GM12878 (cell line): ENCODE measurements at places on chromosomes 5 and 9.

GRCh38 chr5:74371621-74372020, 268.9 kb downstream of the ENC1 start:
- DNase-seq, result no peak

DNA sequence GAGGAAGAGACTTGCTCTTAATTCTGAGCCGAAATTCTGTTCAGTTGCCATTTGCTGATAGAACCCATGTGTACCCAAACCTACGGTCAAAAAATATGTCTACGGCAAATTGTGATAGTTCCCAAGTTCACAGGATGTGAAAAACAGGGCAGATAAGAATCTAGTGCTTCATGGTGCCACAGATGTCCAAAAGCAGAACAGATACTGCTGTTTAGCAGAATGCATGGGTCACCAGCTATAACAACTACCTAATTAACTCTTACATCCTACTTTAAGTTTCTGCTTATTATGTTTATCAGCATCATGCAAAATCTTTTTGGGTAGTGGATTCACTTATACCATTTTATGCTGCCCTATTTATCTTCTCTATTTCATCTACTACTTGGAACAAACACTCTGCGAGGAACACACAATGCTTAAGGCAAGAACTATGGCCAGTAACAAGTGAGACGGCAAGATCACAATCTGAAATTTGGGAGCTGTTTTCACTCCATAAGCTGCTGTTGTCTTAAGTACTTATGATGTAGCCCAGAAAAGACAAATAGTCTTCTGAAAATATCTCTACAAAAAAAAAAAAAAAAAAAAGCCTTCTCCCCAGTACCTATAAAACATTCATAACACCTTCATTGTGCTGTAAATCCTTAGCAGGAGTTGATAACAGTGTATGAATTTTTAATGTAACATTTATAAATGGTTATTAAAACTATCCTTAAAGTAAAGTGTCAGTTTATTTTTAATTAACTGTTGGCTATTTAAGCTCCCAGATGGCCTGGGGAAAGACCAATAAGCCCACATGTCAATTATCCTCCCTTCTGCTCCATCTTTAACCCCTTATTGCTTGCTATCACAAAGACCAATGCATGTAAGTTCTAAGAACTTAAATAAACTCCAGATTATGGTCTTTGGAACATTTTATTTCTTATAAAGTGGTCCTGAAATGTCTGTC, 232.3 kb downstream of the TLR4 start:
- peak; percentile 28 for DNase-seq

DNA sequence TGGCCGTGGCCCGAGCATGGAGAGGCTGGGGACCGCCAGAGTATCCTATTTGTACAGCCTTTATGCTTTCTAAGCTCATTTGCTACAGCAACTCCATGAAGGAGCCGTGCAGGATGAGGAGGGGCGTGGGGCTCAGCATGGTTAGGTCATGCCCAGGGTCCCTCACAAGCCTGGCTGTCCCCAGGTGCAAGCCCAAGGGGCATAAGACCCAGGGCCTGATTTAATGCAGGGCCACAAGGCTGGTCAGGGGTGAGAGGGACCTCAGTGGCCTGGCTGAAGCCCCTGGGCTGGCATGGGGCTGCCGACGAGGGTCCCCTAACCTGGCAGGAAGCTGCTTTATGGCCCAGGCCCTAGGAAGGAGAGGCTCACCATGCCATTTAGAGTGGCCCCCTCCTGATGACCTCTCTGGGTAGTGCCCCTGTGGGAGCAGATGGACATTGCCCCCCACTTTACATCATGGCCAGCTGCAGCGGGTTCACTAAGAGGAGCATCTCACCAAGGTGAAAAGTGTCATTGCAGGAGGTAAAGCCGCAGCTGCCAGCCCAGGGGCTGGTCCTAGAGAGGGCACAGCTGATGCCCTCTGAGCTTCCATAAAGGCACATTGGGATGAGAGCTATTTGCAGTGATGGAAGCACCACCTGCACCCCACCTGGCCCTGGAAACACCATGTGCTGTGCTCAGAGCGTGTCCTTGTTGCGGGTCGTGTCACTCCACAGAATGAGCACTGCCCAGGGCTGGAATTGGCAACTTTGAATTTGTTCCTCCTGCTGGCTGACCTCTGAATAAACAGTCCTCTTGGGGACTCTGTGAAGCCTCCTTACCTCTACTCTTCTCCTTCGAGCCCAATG, 58.9 kb downstream of the ZNF618 start:
- DNase-seq, result no peak

GRCh38 chr9:119905724-119906123, 536.5 kb upstream of the BRINP1 start:
- no peak for DNase-seq

- no peak for DNase-seq
Measured at GRCh38 chr5:5383461-5383860, 39.0 kb upstream of the ICE1 start.

- no peak for DNase-seq
Measured at GRCh38 chr9:96574931-96575351, 44.7 kb downstream of the CDC14B start.

DNA sequence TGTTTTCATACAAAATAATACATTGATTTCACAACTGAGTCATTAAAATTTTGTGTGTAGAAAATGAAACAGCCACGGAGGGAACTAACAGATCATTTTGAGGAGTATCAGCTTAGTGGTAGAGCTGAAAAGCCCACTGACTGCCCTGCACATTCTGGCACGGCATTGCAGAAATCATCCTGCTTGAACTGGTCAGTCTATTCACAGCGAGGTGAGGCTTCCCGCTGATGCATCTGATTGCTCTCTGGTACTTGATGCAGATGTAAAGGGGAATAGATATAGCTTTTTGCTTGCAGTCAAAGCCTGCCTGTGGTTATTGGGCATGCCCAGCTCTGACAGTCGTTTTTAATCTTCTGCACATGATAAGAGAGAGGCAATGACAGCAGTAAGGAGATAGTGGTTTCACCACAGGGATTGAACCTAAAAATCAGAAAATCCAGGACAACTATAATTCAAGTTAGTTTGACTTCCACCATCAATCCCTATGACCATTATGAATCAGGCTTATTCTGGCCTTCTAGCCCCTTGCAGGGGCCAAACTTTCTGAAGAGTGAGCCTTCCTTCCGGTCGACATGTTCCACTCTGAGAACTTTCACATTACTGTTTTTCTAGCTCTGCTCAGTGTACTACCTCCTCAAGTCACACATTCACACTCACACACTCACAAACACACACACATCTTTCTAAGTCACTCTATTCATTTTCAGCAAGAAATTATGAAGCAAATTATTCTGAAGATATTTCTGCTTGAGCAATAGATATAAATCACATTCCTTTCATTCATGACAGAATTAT, 782.8 kb upstream of the NUDT12 start:
- no peak for DNase-seq

GRCh38 chr9:113548221-113549041, 84.9 kb downstream of the RGS3 start:
- no peak for DNase-seq

DNA sequence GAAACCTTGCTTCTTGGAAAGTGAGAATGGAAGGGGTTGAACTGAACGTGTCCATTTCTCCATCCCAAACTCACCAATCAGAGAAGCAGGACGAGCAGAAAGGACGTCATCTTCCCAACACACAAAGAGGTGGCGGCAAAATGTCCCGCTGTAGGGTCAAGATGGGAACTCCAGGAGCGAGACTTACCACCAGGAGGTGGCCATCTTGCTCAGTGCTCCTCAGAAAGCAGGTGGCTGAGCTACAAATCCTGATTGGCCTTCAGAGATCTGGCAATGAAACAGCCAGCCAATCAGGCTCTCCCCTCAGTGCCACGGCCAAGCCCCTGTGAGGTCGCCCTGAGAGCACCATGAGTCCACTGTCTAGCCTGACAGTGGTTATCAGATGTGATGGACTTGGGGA, 259.0 kb downstream of the NDUFS4 start:
- no peak for DNase-seq

DNA sequence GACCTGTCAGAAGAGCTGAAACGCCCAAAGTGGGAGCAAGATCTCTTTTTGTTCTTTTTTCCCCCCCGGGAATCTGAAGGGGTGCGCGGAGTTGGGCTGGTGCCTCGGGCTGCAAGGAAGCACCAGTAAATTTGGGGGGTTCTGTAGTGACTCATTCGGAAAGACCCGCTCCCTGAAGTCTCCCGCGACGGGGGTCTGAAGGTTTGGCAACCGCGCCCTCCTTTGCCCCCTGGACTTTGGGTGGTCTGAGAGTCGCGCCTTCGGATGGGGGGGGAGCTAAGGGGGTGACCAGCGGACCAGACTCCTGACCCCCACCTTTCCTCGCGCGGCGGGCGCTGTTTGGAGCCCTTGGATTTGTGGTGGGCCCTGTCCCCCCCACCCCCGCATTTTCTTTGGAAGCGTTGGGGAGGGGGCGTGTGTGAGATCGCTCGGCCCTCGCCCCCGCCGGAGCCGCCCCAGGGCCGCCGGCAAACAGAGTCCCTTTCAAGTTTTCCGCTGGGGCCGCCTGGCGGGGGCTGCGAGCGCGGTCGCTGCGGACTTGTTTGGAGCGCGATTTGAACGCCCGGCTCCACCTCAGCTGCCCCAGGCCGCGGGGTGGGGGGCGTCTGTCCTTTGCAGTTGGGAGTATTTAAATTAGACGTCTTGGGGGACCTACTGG, 2.0 kb downstream of the CXXC5 start:
- DNase-seq, result no peak

GRCh38 chr9:124312290-124313265, 54.8 kb downstream of the NEK6 start:
- DNase-seq, result no peak

- no peak for DNase-seq
Measured at GRCh38 chr5:108016101-108016500, 345.4 kb upstream of the EFNA5 start.

DNA sequence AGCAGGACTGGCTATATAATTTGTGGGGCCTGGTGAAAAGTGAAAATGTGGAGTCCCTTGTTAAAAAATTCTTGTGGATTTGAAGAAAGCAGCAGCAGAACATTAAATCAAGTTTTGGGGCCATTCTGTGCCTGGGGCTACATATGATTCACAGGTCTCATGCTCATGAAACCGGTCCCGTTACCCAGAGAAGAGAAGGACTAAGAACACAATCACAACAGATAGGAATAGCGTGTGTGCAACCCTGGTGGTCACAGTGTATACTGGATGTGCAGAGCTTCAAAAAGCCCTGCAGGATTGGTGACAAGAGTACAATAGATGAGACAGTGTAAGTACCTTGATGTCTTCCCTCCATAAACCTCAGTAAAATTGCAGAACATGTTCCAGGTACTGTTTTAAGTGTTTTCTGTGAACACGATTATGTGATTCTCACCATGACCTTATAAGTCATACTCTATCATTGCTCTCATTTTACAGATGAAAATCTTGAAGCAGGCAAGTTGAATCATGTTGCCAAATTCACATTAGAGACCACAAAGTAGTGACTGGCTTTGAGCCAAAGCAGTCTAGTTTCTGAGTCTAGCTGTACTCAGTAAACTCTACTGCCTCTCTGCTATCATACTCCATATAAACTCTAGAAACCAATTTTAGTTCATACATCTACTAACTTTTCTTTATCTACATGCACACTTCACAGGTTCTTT, 636.5 kb downstream of the TAF11L14 start:
- DNase-seq, result no peak

DNA sequence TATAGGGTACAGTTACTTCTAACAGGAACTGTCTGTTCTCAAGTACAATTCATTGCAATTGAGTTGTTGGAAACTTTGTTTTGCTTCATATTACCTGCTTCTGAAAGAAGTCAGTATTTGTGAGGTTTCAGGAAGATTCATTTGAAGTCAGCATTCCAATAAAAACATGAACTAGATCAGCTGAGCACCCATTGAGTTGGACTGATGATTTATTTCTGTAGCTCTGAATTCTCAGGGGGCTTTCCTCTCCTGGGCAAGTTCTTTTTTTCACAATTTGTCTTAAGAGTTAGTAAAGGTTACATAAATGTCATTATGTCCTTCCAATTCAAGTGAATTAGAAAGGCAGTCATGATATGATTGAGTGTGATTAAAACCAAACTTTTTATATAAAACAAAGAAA, 16.2 kb upstream of the KIF2A start:
- DNase-seq, result no peak

DNA sequence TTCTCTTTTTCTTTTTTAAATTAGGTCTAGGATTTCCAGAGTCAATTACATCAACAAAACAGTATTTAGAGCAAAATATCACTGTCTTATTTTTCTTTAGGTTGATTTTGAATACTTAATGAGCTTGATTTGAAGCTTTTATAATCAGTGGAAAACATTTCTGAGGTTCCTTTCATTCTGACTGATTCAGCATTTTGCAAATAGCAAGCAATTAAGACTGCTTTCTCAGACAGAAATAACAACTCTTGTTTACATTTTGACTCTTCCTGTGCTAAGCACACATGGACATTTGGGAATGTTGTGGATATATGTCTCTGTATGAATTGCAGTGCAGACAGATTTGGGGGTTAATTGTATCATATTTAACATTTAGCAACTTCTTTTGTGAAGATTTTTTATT, 22.2 kb upstream of the MCCC2 start:
- DNase-seq, result no peak

DNA sequence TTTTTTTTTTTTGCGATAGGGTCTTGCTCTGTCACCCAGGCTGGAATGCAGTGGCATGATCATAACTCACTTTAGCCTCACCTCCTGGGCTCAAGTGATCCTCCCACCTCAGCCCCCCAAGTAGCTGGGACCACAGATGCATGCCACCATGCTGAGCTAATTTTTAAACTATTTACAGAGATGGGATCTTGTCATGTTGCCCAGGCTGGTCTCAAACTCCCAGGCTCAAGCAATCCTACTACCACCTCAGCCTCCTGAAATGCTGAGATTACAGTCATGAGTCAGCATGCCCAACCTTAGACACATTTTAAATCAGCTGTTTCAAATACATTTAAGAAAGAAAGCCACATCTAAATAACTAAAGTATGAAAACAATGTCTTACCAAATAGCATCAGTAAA, 439.0 kb downstream of the EBF1 start:
- DNase-seq, result no peak

- DNase-seq, result peak; percentile 8
Measured at GRCh38 chr5:58294598-58295305, 165.1 kb downstream of the PLK2 start.

DNA sequence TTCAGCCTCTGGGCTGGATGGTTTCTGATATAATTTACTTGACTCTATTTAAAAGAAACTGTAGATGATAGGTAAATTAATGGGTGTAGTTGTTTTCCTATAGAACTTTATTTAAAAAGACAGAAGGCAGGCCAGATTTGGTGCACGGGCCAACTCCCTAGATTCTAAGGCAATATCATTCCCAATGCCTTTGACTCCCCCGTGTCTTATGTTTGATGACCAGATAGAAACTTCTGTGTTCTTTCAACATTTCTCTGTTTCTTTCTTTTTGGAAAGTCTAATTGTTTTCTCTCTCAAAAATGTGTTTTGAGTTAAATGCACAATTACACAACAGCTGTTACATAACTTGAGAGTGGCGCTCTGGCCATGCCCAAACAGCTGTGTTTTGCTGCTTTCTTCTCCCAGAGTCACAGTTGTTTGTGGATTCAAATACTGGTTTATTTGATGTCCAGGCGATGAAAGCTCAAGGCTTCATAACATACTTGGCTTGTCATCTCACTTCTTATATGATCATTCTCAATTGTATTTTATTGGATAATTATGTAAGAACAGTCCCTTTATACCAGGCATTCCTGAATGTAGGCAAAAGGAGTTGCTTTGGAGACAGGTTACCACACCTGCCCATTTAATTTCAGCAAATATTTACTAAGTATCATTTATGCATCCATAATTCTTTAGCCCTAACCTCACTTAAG, 1.7 kb upstream of the ALDH1A1 start:
- no peak for DNase-seq

- DNase-seq, result no peak
Measured at GRCh38 chr5:110634475-110634874, 92.0 kb downstream of the TMEM232 start.

- DNase-seq, result no peak
Measured at GRCh38 chr5:138840103-138840502, 35.0 kb downstream of the LRRTM2 start.
